ENCODE measurements at places on chromosomes 7 and 10.

GRCh38 chr7:155344270-155344617 lies 46.6 kb downstream of the INSIG1 start:
- DNase-seq = no peak

- DNase-seq = peak; percentile 26
Measured at GRCh38 chr10:126208726-126209302, 179.5 kb downstream of the ADAM12 start.

DNA sequence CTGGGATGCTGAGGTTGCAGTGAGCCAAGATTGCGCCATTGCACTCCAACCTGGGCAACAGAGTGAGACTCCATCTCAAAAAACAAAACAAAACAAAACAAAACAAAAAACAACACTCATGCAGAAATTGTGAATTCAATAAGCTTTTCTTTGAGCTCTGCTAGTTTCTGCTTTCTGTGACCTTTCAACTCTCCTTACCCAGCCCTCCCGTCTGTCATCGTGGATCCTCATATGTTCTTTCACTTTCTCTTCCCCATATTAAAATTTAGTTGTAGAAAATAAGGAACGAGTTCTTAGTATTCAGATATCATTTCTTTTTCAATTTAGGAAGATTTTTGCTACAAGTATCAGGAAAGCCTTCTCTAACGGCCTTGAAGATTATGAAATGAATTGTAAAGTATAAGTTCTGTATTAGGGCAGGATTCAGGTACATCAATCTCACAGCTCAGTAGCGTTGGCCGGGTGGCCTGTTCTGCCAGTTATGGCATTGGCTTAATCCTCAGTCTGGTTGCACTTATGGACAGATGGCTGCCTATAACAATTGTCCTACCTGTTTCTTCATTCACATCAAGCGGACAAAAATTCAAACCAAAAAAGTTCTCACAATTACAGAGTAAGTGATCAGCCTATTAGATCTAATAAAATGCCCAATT lies 1167.0 kb downstream of the SORCS3 start:
- DNase-seq = no peak

DNA sequence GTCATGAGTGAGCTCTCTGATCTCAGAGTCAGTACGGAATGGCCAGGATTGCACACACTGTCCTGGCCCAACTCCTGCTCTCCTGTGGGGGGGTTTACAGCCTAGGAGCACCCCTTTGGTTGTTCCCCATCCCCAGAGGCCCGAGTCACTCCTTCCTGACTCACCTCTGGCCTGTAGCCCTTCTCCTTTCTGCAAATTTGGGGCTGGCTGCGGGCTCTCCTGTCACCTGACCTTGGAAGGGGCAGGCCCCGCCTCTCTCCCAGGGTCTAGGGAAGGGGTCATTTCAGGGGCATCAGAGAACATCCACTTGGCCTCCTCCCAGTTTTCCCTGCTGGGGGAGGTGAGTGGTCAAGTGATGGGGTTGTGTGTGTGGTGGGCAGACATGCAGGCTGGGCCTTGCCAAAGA lies 1.7 kb downstream of the NYAP1 start:
- DNase-seq = no peak

- no peak for DNase-seq
Measured at GRCh38 chr7:80781146-80781545, 137.7 kb downstream of the SEMA3C start.

DNA sequence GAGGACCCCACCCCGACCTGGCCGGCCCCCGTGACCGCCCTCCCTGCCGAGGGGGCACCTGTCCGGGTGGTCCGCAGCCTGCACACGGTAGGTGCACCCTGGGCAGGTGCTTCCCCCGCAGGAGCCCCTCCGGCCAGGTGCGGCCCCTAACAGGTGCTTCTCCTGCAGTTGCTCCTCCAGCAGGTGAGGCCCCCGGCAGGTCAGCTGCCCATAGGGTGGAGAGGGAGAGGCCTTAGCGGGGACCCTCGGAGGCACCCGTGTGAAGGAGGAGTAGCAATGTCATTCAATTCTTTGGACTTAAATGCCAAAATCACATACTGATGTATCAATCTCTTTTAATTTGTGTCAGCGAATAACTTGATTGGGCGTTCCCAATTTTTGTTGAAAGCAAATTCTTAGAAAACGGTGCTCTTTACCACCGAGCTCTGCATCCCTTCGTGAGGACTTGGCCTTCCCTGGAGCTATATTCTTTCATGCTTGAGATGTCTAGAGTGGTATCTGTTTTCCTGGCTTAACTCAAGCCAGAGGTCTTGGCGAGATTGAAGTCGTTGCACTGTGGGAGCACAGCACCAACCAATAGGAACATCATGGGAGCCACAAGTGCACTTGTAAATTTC lies 738 bp upstream of the NCAPG2 start:
- DNase-seq = peak; percentile 19

GRCh38 chr7:104993217-104993862 lies 20.7 kb upstream of the KMT2E start:
- no peak for DNase-seq

GRCh38 chr10:70122742-70123141 lies 9.9 kb downstream of the AIFM2 start:
- DNase-seq = no peak

GRCh38 chr7:120110169-120110568 lies 162.8 kb upstream of the KCND2 start:
- no peak for DNase-seq

GRCh38 chr10:26887611-26888215 lies 27.0 kb upstream of the ABI1 start:
- no peak for DNase-seq

- DNase-seq = no peak
Measured at GRCh38 chr10:78165617-78166016, 132.0 kb downstream of the RPS24 start.

GRCh38 chr7:87369216-87369615 lies 23.8 kb downstream of the CROT start:
- DNase-seq = no peak

GRCh38 chr7:98753989-98754479 lies 115.8 kb downstream of the TMEM130 start:
- no peak for DNase-seq

DNA sequence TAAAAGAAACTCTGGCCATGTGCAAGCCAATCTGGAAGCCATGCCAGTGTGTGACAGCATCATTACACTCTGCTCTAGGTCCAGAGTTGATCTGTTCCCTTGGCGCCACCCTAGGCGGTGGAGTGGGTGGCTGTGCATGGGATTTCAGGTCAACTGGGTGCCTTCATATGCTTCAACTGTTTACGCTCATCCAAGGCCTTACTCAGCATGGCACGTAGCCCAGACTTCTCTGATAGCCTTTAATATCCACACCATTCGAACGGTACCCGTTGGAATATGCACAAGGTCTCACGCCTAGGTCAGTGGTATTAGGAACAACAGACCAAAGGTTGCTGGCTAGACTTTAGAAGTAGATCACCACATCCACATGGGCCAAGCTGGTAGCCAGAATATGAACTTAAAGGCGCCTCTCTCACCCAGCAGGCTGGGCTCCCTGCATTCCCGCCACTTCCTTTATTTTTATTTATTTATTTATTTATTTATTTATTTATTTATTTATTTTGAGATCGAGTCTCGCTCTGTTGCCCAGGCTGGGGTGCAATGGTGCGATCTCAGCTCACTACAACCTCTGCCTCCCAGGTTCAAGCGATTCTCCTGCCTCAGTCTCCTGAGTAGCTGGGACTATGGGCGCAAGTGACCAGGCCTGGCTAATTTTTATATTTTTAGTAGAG lies 18.7 kb upstream of the ACHE start:
- DNase-seq = no peak

- no peak for DNase-seq
Measured at GRCh38 chr10:113540845-113541548, 11.9 kb upstream of the HABP2 start.

DNA sequence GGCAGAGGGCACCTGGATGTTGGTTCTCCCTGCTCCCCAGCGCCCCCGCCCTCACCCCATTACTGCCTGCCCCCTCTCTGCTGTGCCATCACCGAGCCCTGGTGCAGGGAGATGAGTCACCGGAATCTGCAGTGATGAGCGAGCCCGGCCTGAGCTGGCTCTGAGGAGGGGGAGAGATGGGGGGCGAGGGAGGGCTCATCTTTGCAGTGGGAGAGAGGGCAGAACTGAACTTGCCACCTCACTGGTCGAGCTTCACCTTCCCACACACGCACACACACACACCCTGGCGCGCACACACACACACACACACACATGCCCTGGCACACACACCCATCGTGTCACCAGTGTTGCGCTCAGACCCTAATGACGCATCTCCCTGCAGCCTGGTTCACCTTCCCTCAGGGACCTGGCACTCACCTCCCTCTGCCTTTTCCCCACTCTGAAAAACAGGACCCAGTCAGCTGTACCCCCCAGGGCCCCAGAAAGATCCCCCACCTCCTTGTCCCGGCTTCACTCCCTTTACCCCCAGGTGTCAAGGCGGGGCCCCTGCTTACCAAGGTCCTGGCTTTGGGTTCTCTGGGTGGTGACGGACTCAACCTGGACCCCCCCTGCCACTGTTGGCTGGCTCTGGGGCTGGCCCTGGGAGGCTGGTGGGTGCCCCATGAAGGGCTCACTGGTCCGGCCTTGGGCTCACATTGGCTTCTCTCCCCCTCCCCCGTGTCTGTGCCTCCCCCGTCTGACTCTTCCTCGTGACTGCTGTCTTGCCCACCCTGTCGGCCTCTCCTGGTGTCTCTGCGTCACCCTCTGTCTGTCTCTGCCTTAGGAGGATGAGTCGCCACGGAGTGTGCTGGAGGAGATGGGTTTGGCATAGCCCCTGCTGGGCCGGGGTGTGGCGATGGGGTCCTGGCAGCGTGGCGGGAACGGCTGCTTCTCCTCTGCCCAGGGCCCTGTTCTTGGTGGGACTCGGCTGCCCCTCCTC lies 5.4 kb downstream of the VGF start:
- no peak for DNase-seq

DNA sequence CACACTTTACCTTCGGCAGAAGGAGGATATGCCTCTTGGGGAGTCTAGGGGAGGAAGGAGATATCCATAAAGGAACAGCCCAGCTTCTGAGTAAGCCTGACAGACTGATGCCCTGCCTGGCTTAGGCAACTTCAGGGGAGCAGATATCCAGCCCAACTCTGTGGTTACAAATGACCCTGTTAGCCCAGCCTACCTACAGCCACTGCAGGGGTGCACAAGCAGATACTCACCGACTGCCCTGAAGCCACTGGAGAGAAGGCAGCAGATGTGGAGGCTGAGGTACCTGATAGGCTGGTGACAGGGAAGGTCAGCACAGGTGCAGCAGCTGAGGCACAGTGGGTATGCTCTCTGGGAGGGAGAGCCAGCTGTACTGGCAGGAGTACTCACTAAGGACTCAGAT lies 770.2 kb downstream of the GRID1 start:
- DNase-seq = no peak

- DNase-seq = no peak
Measured at GRCh38 chr7:50304129-50304910, at the start of gene IKZF1. Gene IKZF1 (plus strand): TSS chr7:50304716. CDS start chr7:50319062, 14,346 bp downstream.

DNA sequence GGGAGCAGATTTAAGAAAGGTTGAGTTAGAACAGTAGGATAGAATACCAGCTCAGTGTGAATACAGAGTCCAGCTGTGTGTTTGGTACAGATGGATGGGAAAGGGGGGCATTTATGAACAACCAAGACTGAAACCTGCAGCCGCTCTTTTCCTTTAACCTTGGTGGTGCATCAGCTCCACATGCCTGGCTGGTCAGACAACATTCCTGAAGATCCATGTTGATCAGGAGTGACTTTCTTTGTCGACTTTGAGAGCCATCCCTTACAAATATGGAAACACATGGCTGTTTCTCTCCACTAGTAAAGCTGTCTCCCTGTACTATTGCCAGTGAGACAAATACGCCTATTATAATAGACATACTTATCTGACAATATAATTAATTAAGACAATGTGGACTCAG lies 476.5 kb upstream of the IGFBP3 start:
- DNase-seq = no peak

DNA sequence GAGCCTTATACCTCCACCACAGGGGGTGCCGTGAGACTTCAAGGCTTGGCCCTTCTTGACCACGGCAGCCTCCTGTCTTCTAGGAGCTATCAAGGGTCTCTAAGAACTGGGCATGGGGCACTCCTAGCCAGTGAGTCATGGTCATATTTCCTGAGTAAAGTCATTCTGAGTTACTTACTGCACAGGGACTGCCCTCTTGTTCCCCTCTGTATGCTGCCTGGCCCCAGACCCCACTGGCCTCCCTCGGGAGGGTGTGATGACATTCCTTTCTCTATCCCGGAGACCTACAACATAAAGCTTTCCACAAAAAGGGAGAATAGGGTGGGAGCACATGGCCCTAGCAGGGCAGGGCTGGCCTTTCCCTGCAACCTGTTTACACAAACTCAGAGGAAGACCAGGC lies 21.4 kb downstream of the DPCD start:
- no peak for DNase-seq

DNA sequence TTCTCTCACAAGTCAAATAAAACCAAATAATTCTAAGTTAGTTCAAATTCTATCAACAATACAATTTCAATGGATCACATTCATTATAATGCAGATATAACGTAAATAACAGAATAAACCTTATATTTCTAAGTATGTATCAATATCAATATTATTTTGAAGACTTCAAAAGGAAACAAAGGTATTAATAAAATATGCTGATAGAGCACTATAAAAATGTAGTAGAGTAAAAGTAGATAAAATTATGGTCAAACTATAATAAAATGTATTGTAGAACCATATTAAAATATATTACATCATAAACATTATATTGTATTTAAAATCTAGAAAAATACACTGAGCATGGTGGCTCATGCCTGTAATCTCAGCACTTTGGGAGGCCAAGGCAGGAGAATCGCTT lies 23.5 kb upstream of the NRCAM start:
- DNase-seq = no peak

DNA sequence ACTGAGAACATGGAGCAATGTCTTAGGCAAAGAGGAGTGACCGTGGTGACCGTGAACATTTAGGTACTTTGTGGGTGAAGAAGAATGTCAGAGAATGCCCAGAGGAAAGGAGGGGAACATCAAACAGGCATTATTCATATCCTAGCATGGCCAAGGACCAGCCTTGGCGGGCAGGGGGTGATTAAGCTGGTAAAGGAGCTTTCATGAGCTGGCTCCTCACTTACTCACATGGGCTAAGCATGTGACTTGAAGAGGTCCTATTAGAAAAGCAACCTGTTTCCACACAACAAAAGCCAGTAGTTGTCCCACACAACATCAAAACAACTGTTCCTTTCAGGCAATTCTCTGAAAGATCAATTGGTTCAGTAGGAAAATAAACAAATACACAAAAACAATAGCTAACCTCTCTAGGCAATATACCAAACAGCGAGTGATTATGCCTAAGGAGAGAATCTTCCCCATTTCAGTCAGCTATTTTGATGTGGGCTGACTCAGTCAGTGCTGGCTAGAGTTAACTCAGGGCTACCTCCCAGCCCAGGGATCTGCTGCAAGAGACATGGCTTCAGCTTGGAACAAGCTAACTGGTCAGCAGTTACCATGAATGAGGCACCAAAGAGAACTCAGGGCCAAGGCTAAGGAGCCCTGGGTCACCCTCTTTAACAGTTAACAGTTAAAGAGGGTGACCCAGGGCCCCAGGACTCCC lies 283.5 kb downstream of the ARHGAP12 start:
- DNase-seq = no peak

Measured in pons (tissue), 1 donor.